ENCODE measurements at places on chromosomes 4 and X.

DNA sequence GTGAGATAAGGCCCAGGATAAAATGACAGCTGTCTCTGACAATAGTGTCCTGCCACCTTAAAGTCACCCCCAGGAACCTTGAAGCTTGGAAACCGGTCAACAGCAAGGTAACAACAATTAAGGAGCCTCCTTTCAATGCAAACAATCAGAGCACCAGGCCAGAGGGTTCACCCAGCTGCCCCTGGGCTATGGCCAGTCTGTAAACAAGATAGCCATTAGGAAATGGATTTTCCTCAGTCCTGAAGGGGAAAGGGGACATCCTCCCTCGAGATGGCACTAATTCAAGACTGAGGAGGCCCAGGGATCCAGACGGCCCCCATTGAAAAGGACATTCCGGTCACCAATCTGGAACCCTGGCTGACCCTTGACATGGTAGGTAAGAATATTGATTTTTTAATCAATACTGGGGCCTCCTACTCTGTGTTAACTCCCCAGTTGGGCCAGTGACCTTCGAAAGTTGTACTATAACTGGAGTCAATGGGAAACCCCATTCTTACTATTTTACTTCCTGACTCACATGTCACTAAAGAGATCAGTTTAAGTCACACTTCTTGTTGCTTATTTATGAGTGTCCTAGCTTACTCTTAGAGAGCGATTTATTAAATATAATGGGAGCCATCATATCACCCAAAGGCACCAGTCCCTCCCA lies 61.7 kb upstream of the CT45A1 start:
- DNase-seq: no peak

DNA sequence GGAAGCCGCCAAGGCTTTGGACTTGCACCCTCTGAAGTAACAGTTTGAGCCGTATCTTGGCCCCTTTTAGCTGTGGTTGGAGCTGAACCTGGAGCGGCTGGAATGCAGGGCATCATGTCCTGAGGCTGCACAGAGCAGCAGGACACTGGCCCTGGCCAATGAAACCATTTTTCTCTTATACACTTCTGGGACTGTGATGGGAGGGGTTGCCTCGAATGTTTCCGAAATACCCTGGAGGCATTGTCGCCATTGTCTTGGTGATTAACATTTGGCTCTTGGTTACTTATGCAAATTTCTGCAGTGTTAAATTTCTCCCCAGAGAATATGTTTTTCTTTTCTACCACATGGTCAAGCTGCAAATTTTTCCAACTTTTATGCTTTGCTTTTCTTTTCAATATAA lies 137.2 kb downstream of the MAGEC1 start:
- DNase-seq: no peak

GRCh38 chrX:68681443-68681941 lies 34.0 kb downstream of the STARD8 start:
- DNase-seq: no peak

- DNase-seq: no peak
Measured at GRCh38 chr4:184417802-184418511, 56.4 kb downstream of the IRF2 start.

DNA sequence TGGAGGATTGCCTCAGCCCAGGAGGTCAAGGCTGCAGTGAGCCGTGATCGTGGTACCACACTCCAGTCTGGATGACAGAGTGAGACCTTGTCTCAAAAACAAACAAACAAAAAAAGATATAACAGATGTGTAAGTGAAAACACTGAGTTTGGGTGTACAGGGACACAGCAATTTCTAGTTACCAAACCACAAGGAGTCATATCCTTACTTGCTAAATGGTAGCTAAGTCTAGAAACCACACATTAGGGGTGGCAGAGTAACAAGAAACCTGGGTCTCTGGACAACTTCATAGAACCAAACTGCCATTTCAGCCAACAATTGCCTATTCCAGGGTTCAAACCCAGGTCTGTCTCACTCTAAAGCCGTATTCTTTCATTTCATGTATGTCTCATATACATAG lies 20.8 kb downstream of the PPEF2 start:
- no peak for DNase-seq
